Naive B cell (primary cell): ENCODE measurements at places on chromosomes 11 and 22. TPM values are rescaled to one million over a fixed set of nuclear protein-coding genes. Genes with fewer than 3 reads are reported as not detected.

The OR8H3 gene
- not detected for polyA plus RNA-seq

The OR8K3 gene
- polyA plus RNA-seq, result not detected

The OR8A1 gene
- polyA plus RNA-seq, result not detected

The MOGAT2 gene
- not detected for polyA plus RNA-seq

The MAFF gene
- polyA plus RNA-seq, result 1.5 TPM

The MYEOV gene
- not detected for polyA plus RNA-seq

The DNAJB7 gene
- not detected for polyA plus RNA-seq

The PKNOX2 gene
- polyA plus RNA-seq, result not detected

The C22orf31 gene
- polyA plus RNA-seq, result not detected

The SHANK2 gene
- not detected for polyA plus RNA-seq

The CCDC81 gene
- 0.14 TPM for polyA plus RNA-seq

The C11orf65 gene
- 0.48 TPM for polyA plus RNA-seq

The CD3D gene
- 2.5 TPM for polyA plus RNA-seq

The GGTLC3 gene
- polyA plus RNA-seq, result not detected

The OR5I1 gene
- polyA plus RNA-seq, result not detected

The C11orf86 gene
- polyA plus RNA-seq, result not detected

The FOLR2 gene
- polyA plus RNA-seq, result 1.6 TPM

The CNGA4 gene
- not detected for polyA plus RNA-seq

The CFAP300 gene
- not detected for polyA plus RNA-seq

The IL17REL gene
- polyA plus RNA-seq, result not detected

The DEUP1 gene
- polyA plus RNA-seq, result not detected

The OR5P2 gene
- polyA plus RNA-seq, result not detected

The GSC2 gene
- polyA plus RNA-seq, result not detected

The PRAME gene
- not detected for polyA plus RNA-seq

The ENTHD1 gene
- not detected for polyA plus RNA-seq

The GNAZ gene
- polyA plus RNA-seq, result 2.3 TPM

The IL18 gene
- polyA plus RNA-seq, result not detected

The YAP1 gene
- polyA plus RNA-seq, result not detected

The OR8H1 gene
- not detected for polyA plus RNA-seq

The NFAM1 gene
- polyA plus RNA-seq, result not detected

The APOC3 gene
- polyA plus RNA-seq, result not detected

The PSMA1 gene
- polyA plus RNA-seq, result 130 TPM

The MS4A14 gene
- 1.8 TPM for polyA plus RNA-seq

The ANO1 gene
- polyA plus RNA-seq, result not detected

The OR2AG2 gene
- polyA plus RNA-seq, result not detected

The CCDC85B gene
- 40.6 TPM for polyA plus RNA-seq

The MMP10 gene
- polyA plus RNA-seq, result not detected

The TUBA8 gene
- polyA plus RNA-seq, result not detected

The WNT11 gene
- polyA plus RNA-seq, result 0.13 TPM

The GLB1L3 gene
- not detected for polyA plus RNA-seq

The HTR3B gene
- polyA plus RNA-seq, result not detected

The OPCML gene
- not detected for polyA plus RNA-seq
